DMS79 (cell line): ENCODE measurements at places on chromosomes 1 and 21.

DNA sequence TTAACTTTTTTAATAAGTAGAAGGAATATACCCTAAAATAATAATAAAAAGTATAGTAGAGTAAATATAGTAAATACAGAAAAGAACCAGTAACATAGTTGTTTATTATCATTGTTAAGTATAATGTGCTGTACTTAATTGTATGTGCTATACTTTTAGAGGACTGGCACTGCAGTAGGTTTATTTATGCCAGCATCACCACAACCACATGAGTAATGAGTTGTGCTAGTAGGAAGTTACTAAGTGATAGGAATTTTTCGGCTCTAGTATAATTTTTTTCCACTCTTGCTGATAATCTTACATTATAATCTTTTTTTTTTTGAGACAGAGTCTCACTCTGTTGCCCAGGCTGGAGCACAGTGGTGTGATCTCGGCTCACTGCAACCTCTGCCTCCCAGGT lies 71.6 kb downstream of the IVNS1ABP start:
- no peak for DNase-seq

DNA sequence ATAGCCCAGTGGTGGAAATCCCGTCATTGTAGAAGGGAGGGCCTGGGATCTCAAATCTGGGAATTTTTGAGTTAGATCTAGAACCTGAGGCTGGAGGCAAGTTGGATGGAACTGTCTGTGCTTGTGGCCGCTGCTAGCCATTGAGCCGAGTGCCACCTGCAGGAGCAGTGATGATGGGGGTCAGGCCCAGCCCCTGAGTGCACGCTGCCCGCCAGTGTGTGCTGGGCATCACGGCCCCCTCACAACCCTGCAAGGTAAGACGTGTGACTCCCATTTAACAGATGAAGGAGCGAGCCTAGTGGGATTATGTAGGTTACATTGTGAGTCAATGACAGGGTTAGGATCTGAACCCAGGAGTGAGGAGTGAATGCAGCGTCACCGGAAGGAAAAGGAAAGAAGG lies 407.2 kb downstream of the CAMTA1 start:
- no peak for DNase-seq

DNA sequence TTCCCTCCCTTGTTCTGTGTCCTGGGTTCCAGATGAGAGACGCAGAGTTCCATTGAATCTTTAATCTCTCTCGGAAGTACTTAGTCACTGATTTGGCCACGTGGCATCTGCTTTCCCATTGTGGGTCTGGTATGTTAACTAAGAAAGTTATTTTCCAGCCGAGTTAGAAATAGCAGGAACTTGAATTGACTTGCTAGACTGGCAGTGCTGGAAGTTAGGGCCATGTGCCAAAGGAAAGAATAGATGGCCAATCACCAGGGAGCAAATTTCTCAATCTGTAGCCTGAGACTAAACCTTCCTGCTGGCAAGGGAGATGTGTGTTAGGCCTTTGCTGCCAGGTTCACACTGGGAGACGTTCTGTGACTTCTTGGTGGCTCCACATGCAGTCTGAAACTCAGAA lies 24.2 kb upstream of the SLFNL1 start:
- no peak for DNase-seq

DNA sequence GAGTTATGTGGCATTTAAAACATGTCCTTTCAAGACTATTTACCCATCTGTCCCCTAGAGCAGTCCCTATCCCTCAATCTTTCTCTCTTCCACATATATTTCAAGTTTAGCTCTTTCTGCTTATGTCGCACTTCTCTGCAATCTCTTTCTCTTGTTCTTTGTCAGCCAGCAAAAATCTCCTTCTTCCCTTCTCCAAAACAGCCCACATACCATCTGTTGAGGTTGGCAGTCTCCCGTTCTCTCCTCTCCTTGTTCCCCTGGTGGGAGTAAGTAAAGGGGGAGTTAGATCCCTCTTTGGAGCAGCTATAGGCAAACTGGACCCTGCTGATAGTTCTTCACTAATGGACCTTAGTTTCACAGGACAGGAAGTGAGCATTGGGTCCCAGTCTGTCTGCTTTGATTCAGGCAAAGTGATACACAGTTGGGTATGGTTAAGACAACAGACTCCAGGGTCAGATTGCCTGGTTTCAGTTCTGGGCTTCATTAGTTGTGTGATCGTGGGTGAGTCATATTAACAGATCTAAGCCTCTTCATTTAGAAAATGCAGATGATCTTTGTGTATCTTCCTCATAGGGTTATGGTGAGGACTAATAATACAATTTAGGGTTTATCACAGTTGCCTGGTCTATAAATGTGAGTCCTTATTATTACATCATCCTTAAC lies 19.7 kb downstream of the BRINP2 start:
- DNase-seq, result no peak

- DNase-seq, result no peak
These were observed 81.3 kb downstream of the OMA1 start for GRCh38 chr1:58465176-58465575.

DNA sequence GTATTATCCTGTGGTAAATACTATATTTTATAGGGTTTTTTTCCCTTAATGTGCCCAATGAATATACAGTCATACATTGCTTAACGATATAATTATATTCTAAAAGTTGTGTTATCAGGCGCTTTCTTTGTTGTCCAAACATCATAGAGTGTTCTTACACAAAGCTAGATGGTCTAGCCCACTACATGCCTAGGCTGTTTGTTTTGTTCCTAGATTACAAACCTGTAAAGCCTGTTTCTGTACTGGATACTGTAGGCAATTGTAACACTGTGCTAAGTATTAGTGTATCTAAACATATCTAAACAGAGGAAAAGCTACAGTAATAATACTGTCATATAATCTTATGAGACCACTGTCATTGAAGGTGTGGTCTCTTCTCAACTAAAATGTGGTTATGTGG lies 242.6 kb upstream of the C1orf105 start:
- no peak for DNase-seq

- no peak for DNase-seq
These were observed 60.1 kb downstream of the OPTC start for GRCh38 chr1:203554071-203554470.

GRCh38 chr1:225731491-225731890 lies 46.1 kb upstream of the SRP9 start:
- DNase-seq, result no peak

DNA sequence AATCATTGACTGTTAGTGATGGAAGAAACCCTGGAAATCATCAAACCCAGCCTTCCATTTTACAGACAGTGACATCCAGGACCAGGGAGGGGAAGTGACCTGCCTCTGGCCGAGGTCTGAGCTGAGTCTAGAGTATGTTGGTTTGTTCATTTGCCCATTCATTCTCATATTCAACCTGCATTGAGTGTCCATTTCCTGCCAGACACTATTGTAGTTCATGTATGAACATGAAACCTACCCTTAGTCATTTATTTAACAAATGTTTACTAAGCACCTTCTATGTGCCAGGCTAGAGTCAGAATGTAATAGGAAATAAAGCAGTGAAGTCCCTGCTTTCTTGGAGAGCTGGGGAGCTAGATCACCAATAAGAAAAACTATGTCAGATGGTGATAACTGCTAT lies 51.3 kb downstream of the KCND3 start:
- no peak for DNase-seq

GRCh38 chr1:246923482-246923881 lies 8.3 kb downstream of the AHCTF1 start:
- no peak for DNase-seq

GRCh38 chr1:185741551-185741950 lies 7.4 kb downstream of the HMCN1 start:
- no peak for DNase-seq

- DNase-seq, result no peak
These were observed 24.3 kb upstream of the KCNE1 start for GRCh38 chr21:34536311-34536710.

GRCh38 chr1:228299211-228299610 lies 91.4 kb downstream of the OBSCN start:
- DNase-seq, result no peak

DNA sequence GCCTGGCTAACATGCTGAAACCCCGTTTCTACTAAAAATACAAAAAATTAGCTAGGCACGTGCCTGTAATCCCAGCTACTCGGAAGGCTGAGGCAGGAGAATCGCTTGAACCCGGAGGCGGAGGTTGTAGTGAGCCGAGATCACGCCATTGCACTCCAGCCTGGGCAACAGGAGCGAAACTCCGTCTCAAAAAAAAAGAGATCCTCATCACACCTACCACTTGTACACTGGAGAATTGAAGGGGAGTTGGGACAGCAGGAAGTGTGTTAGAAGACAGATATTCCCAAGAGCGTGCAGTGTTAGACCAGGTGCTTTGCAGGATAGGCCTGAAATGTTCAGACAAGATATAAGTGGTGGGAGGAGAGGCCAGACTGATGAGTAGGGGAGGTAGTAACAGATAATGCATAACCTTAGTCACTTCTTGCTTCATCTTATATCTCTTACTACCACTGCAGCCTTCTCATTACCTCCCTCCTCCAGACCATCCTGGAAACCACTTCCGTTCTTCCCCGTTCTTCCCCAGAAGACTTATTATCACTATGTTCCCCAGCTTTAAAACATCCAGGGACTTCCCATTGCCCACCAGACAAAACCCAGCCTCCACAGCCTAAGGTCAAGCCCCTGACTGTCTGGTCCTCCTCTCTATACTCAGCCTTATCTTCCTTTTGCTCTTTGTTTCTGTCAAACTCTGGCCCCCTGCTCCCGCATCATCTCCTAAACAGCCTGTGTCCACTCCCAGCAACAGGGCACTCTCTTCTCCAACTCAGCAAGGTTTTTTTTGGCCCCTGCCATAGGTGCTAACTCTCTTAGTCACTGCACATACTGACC lies 21.3 kb downstream of the FAM20B start:
- no peak for DNase-seq

DNA sequence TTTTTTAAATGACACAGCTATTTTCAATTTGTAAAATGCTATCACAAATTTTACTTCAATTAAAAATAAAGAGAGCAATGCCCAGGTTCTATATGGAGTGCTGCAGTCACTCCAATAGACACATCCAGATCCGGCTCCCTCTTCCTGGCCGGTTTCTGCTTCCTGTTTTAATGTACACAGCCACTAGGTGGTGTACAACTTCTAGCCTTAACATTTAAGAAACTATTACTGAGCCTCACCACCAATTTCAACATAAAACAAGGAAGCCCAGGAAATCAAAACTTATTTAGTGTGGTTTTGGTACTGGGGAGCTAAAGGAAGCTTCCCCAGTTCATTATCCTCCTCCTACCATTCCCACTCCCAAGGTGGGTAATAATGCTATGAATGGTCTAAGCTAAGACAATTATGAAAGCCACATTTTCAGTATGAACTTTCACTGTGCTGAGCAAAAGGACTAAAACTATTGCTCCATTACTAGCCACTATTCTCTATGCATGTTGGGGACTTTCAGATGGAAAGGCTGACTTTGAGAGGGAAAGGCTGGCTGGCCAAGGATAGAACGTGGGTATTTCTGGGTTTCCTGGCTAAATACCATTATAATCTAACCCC lies 25.5 kb upstream of the MTMR11 start:
- DNase-seq, result peak; percentile 35

GRCh38 chr1:91948501-91949355 lies 473 bp upstream of the BRDT start:
- peak; percentile 38 for DNase-seq

- DNase-seq, result no peak
These were observed 662.3 kb upstream of the CAMK1G start for GRCh38 chr1:208921259-208921658.

DNA sequence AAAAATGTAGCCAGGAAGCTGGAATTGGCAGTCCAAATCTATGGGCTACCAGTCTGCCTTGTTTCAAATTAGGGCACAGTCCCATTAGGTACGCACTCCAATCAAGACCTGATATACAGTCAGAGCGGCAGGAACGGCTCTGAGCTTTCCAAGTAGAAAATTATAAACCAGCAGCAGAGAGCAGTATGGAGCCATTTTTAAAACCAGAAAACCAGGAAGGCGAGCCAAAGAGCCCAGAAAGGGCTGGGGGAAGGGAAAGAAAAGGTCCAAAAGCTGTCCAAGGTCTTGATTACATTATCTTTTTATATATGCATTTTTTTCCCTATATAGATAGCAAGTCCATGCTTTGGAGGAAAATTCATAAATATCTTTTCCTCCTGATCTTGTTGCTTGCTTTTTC lies 719.0 kb downstream of the RWDD3 start:
- DNase-seq, result no peak

DNA sequence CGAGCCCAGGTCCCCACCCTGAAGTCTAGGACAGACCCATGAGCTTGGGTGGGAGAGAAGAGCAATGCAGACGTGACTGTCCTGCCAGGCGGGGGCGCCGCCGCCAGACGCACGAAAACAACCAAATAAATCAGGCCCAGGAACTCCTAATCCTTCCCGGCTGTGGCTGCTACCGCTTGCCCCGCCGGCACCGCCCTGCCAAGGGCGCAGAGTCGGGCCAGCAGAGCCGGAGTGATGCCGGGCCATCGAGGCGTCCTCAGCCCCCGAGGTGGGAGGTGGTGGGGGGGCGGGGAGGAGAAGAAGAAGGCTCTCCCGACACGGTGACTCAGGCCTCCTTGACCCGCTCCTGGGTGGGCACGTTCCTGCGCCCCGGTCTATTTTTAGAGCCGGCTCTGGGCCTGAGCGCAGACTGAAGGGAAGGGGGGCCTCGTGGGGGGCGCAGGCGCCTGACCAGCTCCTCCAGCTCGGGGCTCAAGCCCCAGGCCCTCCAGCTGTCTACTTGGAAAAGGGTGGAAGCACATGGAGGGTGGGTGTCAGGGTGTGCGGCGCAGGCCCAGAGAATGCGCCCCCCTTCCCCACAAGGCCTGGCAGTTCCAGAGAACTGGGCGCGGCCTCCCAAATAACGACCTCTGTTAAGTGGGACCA lies 10.7 kb upstream of the COL16A1 start:
- DNase-seq, result no peak

DNA sequence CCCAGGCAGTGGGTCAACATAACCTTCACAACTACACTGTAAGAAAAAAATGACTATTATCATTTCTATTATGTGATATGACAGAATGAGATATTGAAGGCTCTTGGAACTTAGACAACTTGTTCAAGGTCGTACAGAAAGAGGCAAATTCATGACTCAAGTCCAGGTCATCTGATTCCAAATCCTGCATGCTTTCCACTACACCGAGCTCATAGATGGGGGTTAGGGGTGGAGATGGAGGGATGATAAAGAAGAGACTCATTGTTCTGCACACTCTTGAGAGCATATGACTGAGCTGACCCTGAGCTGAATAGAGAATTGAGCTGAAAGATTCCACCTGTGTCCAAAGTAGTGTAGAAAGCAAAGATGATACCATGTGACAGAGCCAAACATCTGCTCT lies 2.8 kb downstream of the FCRL6 start:
- DNase-seq, result no peak

DNA sequence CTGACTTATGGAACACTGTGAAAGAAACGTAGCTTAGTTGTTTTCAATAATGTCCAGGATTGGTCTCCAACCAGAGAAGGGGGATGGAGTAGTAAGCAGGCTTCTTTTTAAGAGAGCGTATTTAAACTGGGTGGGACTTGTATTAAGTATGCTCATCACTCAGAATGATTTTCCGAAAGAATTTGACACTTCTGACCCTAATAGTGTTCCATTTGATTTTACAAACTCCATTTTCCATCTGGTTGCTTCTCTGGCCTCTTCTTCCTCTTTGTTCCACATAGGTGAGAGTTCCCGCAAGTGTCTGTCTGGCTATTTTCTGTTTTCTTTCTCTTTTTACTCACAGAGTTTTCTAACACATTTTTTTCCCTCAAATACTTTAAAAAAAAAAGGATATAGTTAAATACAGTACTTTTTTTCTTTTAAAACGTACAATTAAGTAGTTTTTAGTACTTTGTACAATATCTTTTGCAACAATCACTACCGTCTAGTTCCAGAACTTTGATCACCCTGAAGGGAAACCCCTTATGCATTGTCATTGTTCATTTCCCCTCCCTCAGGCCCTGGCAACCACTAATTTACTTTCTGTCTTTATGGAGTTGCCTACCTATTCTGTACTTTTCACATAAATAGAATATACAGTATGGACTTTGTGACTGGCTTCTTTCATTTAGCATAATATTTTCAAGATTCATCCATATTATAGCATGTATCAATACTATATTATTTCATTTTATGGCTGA lies 67.0 kb downstream of the RASAL2 start:
- no peak for DNase-seq
